Naive thymus-derived CD8-positive, alpha-beta T cell (primary cell): ENCODE measurements at places on chromosomes 1 and 21.

- peaks cover 83% of the 10 kb centered on the region for H3K36me3 ChIP-seq
- no peak for DNase-seq
- H3K27me3 ChIP-seq, result no peaks in the 10 kb centered on the region
These were observed 19.8 kb upstream of the LSS start for GRCh38 chr21:46248422-46248782.

DNA sequence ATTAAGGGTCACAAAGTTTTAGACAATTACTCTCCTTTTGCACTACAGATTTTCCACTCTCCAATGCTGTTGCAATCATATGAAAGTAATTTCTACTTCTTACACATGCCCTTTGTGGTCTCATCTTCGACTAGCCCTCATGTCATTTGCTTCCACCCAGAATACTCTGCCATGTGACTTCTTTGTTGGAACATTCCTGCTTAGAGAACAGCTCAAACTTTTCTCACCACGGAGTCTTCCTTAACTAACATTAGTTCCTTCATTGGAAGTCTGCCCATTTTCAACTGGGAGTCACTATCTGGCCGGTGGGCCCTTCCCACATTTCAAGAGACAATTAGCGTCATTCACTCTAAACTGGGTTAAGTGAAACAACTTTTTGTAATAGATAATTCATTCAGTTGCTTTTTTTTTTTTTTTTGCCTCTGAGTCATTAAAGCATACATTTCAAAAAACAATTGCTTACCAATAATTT, 142.6 kb upstream of the PALMD start:
- H3K4me3 ChIP-seq, result no peak overlapping the region
- H3K27ac ChIP-seq, result no peak overlapping the region
- DNase-seq, result no peak
- peaks cover 4% of the 10 kb centered on the region for H3K36me3 ChIP-seq
- H3K4me1 ChIP-seq, result peaks cover 2% of the 10 kb centered on the region

DNA sequence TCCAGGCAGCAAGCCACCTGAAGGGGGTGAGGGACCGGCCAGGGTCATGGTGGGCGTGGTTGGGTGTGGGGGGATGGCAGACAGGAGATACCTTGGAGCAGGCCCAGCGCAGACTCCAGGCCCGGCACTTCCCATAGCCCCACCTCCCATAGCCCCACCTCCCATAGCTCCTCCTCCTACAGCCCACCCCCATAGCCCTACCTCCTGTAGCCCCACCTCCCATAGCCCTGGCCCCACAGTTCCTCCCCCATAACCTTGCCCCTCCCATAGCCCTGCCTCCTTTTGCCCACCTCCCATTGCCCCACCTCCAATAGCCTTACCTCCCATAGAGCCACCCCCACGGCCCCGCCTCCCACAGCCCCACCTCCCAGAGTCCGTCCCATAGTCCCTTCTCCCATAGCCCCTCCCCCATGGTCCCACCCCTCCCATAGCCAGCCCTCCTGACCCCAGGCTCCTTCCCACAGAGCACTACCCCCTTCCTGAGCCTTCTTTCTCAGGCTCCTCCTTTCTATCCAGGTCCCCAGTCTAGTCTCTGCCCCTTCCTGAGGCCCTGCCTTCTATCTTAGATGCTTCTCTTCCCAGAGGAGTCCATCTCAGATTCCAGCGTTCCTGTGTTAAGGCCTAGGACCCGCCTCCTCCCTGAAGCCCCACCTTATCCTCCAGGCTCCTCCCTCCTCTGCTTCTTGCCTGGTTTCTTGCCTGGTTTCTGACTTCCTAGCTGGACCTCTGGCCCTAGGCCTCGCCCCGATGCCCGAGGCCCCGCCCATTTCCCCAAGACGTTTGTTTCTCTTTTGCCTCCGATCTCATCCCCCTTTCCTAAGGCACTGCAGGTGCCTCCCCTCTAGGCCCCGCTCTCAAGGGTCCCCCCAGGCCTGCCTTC, 46.8 kb downstream of the PTPRU start:
- peaks cover 3% of the 10 kb centered on the region for H3K27me3 ChIP-seq
- H3K36me3 ChIP-seq, result no peaks in the 10 kb centered on the region
- peaks cover 5% of the 10 kb centered on the region for H3K4me1 ChIP-seq
- peak overlapping the region; percentile 51 for H3K4me3 ChIP-seq

DNA sequence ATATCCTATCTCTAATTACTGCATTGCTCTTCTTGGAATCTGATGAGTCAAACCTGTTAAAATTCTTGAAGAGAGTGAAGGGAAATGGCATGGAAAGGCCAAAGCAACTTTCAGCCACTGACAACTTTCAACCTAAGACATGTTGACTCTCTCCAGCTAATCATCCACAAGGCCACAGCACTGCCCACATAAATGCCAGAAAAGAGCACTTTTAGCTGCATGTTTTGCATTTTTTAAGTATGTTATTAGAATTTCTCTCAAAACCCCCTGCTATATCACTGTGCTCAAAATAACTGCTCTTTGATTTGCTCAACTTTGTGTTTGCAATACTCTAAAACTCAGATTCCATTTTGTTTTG, 352.5 kb downstream of the ADGRL2 start:
- no peaks in the 10 kb centered on the region for H3K36me3 ChIP-seq
- H3K4me1 ChIP-seq, result no peaks in the 10 kb centered on the region
- H3K27ac ChIP-seq, result no peak overlapping the region
- H3K4me3 ChIP-seq, result no peak overlapping the region

DNA sequence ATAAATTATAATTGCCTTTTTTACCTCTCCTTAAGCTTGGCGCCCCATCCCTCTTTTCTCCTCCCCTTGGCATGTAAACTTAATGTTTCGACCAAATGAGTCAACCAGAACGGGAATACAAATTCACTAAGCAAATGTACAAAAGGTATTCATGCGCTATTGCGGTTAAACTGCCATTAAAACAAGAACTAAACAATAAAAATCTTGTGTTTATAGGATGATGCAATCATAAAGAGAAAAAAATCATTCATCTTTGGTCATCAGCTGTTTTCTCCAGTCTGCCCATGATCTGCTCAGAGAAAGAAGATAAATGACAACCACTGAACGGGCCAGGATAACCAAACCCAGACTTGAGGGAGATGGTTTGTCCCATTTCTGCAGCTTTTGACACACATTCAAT, 534.2 kb upstream of the PLXNA2 start:
- H3K4me1 ChIP-seq, result no peaks in the 10 kb centered on the region
- H3K4me3 ChIP-seq, result no peak overlapping the region

DNA sequence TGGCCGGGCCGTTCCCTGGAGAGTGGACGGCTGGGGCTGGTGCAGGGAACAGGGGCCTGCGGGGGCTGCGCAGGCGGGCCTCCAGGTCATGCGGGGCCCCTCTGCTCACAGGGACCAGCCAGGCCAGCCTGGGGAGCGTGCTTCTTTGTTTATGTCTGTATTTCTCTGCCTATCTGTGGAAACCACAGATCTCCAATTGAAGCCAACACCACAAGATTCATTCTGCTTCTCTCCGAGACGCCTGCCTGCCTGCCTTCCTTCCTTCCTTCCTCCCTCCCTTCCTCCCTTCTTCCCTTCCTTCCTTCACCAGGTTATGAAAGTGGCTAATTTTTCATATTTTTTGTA, 39.9 kb upstream of the HMGN1 start:
- H3K27ac ChIP-seq, result no peak overlapping the region
- H3K4me3 ChIP-seq, result peak overlapping the region; percentile 81
- peaks cover 38% of the 10 kb centered on the region for H3K4me1 ChIP-seq
- peaks cover 7% of the 10 kb centered on the region for H3K36me3 ChIP-seq
- no peaks in the 10 kb centered on the region for H3K27me3 ChIP-seq
- no peak for DNase-seq

DNA sequence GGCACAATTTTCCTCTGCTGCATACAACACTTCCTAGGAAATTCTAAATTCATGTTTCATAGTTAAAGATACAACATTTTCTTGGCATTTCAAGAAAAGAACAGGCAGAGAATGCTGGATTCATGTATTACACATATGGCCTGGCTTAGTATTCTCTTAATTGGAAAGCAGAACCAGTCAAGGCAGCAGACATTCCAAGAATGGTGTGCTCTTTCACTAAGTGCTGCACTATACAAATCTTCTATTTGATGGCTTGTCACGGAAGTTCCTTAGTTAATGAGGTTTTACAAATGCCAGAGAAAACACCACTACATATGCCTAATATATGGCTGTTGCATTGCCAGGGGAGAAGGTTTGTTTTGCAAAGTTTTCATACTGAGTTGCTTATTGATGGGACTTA, 80.8 kb upstream of the DYNLT5 start:
- no peaks in the 10 kb centered on the region for H3K4me1 ChIP-seq
- DNase-seq, result no peak
- no peak overlapping the region for H3K4me3 ChIP-seq
